ENCODE measurements at places on chromosomes 1 and 21.
A peak's percentile ranks its signal among the peaks of the same experiment; 100 is the strongest.

GRCh38 chr1:77025599-77025998, 158.3 kb downstream of the ST6GALNAC5 start:
- no peak for DNase-seq

DNA sequence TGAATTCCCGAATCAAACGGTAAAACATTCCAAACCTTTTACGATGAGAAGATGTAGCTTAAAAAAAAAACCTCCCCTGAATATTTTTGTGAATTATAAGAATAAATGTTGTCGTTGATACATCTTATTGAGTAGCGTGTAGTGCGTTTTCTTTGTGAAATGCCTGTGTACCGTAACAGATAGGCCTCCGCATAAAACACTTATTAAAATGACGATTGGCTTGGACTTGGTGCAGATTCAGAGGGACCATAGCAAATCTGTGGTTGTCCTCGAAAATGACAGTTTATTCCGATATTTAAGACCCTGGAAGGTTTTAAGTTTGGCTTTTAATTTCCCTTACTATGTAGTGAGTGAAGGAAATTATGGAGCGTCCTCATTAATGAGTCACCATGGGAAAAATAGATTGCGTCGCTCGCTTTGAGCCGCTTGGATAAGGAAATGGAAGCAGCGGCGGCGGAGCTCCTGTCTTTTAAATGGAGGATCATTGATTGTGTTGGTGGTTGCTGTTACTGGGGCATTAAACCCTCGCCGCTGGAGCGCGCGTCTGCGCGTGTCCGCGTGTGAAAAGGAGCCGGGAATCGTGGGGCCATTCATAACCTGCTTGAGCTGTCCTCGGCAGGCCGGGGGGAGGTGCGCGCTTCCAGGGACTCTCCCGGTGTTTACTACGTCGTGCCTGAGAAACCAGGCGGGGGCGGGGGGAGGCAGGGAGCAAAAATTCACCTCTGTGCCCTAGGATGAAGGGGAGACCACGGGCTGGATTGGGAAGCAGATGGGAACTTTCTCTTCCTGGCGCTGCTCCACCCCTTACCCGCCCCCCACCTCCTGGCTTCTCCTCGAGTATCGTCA, 1.6 kb downstream of the SPEN start:
- DNase-seq, result peak; percentile 36

DNA sequence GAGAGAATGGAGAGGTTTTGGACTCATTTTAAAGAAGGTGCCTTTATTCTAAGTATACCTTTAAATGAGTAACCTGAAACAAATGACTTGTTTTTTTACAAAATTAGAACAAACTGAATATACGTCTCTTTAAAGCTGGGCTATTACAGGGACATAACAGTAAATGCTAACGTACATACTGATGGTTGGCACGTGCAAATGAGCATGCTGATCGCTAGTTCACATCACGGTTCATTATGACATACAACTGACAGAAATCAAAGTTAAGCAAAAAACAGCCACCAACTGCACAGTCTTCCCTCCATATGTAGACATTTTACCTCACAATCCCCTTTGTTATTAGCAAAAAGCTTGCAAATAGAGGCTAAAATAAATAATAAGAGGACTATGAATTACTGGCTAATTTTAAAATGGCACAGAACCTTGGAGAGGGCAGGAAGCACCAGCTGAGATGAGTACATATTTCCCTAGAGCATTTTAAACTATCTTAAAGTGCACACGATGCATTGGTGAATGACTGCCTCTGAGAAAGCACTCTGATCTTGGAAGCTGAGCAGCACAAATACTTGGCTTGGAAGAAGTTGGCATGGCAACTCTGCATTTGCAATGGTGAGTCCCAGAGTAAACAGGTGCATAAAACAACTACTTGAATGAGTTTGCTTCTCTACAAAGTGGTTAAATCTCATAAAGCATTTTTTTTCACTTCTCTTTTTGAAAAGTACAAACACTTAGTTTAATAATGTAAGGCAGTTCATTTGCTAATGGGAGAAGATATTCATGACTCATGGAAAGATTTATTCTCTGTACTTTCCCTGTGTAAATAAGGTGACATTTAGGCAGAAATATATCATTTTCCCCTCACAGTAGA, 204.7 kb downstream of the LHX8 start:
- no peak for DNase-seq

- no peak for DNase-seq
These were observed 113.6 kb downstream of the FGGY start for GRCh38 chr1:59410457-59410856.

DNA sequence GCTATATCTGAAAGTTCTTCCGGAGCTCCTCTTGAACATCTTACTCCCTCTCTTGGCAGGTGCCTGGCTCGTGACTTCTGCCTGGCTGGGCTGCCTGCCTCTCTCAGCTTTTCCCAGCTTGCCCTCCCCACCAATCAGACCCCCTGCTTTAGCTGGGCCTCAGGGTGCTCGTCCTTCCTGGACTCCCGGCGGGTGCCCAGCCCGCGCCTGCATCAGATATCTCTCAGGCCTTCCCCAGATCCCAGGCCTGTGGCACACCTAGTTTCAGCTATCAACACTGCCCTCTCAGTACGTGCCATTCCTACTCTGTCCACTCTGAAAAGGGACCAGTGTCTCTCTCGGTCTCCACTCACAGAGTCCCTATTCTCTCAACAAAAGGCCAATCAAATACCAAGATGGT, 96.5 kb upstream of the CLDN14 start:
- no peak for DNase-seq

- DNase-seq, result no peak
These were observed 37.1 kb upstream of the CTTNBP2NL start for GRCh38 chr1:112358798-112359408.

- no peak for DNase-seq
These were observed 3.0 kb downstream of the OLFM3 start for GRCh38 chr1:101993710-101994109.

GRCh38 chr1:24708938-24709337, 36.3 kb upstream of the CLIC4 start:
- no peak for DNase-seq

DNA sequence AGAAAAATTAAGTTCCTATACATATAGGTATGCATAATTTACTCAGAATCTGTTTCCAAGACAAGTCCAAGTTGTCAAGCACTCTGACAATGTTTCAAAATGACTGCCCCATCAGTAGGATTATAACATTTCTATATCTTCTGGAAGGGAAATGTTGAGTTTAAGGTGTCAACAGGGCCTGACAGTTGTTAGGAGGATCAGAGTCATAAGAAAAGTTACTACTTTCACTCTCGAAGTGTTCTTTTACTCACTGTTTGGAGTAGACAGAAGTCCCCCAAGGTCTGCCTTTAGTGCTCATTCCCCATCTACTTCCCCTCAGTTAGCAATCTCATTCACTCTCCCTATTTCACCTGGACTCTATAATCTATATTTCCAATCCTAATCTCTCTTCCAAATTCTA, 20.6 kb upstream of the MAGI3 start:
- DNase-seq, result no peak

GRCh38 chr1:52203935-52204625, 62.2 kb downstream of the ZFYVE9 start:
- DNase-seq, result no peak

DNA sequence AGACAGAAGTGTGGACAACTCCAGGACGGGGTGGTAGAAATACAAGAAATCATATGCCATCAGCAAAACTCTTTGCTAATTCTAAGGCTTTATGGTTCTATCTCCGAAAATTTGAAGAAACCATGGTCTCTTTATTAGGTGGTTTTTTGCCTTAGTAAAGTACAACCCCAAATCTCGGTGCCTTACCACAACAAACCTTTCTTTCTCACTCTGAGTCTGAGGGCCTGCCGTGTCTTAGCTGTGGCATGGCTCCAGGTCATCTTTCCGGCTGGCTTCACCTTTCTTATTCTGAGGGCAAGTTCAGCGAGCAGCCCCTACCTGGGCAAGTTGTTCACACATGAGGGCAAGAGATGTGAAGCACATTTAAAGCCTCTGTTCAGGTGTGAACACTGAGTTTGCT, 280.6 kb downstream of the TTLL7 start:
- DNase-seq, result no peak

Data from non-pigmented ciliary epithelial cell (primary cell).